ENCODE measurements at places on chromosomes 16 and 17.

GRCh38 chr16:60064026-60064425 lies 1329.9 kb upstream of the GOT2 start:
- no peak for DNase-seq

DNA sequence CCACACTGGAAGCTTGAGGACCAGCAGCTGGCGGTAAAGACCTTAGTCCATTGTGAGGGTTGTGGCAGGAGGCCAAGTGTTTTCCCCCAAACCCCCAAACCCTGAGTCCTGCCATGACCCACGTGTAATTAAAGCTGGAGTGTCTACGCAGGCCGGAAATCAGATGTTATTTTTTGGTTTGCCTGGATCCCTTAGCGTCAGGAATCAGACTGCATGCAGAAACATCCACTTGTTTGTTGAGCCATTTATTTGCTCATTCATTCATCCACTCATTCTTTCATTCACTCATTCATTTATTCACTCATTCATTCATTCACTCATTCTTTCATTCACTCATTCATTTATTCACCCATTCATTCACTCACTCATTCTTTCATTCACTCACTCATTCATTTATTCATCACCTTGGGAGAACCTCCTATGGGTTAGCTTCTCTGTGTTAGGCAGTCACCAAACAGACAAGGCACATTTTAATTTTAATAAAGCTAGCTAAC lies 313.1 kb downstream of the MAF start:
- no peak for DNase-seq

- DNase-seq = no peak
Measured at GRCh38 chr16:68297908-68298307, 12.8 kb downstream of the SLC7A6OS start.

DNA sequence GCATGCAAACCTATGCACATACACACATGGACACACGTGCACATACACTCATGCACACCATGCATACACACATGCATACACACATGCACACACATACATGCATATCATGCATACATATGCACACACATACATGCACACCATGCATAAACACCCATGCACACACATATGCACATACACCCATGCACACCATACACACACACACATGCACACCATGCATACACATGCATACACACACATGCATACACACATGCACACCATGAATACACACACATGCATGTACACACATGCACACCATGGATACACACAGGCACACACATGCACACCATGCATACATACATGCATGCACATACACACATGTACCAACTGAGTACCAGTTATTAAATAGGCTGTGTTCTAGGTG lies 543.3 kb upstream of the EEF2KMT start:
- no peak for DNase-seq

- DNase-seq = no peak
Measured at GRCh38 chr16:54579106-54579728, 292.6 kb upstream of the IRX3 start.

- no peak for DNase-seq
Measured at GRCh38 chr17:72476134-72476533, 355.3 kb downstream of the SOX9 start.

DNA sequence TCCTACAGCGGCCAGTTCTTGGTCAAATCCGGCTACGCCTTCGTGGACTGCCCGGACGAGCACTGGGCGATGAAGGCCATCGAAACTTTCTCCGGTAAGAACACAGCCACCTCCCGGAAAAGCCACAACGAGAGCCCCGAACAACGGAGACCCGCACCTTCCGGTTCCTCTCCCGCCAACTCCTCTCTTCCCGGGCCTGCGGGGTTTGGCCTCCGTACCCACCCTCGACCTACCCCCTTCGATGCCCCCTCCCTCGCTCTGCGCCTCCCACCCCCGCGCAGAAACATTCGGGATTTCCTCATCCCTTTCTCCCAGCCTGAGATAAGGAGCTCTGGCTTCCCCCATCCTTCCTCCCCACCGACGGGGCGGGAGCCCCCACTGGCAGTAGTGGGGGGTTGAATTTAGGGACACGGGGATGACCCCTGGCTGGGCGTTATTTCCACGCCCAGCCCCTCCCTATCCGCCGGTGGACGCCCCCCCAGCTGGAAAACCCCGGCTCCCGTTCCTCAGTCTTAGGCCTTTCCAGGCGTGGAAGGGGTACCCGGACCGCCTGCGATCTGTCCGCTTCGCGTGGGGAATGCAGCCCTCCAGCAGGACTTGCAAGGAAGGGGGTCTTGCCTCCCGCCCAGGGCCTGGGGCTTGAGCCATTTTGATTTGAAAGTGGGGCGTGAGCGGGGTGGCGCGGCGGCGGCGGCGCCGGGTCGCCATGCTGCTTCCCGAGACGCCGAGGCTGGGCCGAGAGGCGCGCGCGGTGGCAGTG lies 822 bp downstream of the IGF2BP1 start:
- no peak for DNase-seq

DNA sequence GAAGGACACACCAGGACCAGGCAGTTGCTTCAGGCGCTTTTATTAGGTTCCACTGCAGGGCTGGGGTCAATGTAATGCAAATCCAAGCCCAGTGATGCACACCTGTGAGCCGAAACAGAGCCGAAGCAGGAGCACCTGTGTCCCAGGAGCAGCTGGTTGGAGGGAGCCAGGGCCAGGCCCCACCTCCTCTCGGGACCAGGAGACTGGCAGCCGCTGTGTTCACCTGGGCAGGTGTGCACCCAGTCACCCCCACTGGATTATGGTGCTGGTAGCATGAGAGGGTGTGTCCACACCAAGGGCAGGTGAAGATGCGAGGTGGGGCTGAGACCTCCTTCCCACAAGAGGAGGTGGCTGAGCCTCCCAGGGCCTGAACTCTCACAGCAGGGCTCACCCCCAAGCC lies 4.7 kb upstream of the FAAP100 start:
- DNase-seq = no peak

DNA sequence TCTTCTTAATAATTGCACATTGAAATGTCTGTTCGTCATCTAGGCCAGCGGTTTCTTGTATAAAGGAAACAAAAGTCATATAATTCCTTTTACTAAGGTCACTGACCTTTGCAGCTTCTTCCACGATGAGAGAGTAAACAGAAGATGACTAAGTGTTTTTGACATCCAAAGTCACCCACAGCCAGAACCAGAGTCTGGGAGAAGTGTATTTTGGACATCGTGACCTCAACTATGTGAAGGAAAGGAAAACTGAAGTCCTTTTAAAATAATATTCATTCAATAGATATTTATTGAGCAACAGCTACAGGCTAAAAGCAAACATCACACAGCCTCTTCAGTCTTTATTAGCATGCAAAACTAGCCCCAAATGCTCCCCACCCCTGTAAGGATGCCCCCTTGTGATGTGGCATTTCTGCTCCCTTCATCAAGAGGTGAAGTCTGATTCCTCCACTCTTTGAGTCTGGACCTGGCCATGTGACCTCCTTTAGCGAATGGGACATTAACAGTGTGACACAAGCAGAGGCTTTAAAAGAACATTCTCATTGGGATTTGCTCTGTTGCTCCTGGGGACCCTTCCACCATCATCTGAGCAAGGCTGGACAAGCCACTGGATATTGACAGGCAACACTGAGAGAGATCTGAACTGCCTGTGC lies 8.1 kb upstream of the PMP22 start:
- DNase-seq = no peak

DNA sequence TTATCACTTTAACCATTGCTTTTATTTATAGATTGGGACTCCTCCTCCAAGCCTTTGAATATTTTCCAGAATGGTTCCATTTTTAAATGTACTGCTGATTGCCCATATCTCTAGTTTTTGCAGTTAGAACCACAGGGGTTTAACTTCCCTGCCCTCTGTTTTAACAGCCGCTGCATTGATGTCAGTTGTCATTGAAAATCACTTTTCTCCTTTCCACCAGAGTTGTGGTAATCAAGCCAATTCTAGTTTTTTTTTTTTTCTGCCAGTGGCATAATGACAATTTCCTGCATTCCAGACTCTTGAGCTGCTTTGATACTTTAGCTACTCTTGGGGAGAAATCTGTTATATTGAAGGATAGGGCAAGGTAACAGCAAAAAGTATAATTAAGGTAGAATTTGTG lies 91.5 kb downstream of the HS3ST4 start:
- no peak for DNase-seq

DNA sequence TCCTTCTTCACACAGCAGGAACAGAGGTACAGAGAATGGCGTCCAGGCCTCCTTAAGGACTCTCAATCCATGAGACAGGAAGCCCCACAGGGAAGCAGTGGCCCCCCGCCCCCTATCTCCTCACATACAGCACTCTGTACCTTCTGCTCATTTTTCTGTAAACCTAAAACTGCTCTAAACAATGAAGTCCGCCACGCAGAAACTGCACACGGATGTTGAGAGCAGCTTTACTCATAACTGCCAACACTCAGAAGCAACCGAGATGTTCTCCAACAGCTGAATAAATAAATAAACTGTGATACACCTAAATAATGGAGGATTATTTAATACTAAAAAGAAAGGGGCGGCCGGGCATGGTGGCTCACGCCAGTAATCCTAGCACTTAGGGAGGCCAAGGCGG lies 9.9 kb downstream of the TBC1D16 start:
- DNase-seq = no peak

DNA sequence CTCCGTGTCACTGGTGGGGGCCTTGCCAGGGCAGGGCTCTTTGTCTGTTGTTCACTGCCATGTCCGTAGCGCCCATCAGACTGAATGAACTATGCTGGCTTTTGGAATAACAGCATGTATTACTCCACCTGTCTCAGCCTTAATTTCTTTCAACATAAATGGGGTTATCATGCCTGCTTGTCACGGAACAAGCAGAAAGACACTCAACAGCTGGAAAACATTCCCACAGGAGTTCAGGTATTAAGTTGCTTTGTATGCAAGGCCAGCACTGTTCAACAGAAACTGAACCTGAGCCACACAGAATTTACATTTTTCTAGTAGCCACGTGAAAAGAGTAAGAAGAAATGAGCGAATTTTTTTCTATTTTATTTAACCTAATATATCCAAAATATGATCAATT lies 13.1 kb downstream of the PPL start:
- no peak for DNase-seq

DNA sequence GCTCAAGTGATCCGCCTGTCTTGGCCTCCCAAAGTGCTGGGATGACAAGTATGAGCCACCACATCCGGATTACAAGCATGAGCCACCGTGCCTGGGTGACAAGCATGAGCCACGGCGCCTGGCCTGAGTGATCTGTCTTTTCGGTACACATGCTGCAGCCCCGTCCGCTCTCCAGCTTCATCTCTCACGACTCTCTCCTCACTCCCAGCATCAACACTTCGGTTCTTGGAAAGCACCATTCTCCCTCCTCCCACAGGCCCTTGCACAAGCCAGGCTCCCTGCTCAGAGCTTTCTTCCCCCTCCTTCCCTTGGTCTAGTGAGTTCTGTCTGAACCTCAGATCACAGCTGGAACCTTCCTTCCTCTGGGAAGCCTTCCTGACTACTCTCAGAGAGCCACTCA lies 6.5 kb upstream of the NCBP3 start:
- DNase-seq = no peak

GRCh38 chr17:27741361-27741861 lies 58.9 kb downstream of the NOS2 start:
- DNase-seq = no peak

GRCh38 chr16:58511933-58512815 lies 3.1 kb upstream of the SETD6 start:
- peak; percentile 87 for DNase-seq

GRCh38 chr17:61306003-61306402 lies 93.6 kb upstream of the TBX2 start:
- DNase-seq = no peak

DNA sequence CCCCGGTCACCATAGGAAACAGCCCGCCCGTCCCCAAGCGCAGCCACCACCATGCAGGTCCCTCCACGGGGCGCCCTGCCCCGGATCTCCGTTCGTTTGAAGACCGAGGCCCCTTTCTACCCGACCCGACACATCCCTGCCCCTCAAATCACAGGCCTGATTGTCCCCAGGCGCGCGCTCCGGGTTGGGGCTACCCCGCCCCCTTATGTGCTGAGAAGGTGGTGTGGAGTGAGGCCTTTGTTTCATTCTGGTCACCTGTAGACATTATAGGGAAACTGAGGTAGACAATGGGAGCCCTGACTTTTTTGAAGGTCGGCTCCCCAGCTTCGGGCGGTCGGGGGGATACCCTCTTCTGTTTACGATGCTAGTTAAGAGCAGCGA lies 763 bp upstream of the ACTG1 start:
- peak; percentile 78 for DNase-seq

DNA sequence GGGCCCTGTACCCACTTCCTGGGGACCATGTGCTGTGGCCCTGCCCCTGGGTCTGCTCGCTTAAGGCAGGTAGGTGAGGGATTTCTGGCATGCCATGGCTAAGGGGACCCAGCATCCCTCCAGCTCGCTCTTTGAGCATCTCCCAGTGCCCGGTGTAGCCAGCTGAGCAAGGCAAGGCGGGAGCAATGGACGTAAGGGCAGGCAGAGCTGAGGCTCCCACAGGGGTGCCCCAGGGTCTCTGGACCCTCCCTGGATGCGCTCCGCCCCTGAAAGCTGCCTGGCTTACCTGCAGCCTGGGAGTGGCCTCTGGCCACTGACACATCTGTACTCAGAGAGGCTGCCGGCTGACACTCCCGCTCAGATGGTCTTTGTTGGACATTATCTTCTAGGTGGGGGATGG lies 189.9 kb downstream of the IRF8 start:
- DNase-seq = no peak

- DNase-seq = no peak
Measured at GRCh38 chr17:41404024-41404671, 6.7 kb upstream of the KRT31 start.

DNA sequence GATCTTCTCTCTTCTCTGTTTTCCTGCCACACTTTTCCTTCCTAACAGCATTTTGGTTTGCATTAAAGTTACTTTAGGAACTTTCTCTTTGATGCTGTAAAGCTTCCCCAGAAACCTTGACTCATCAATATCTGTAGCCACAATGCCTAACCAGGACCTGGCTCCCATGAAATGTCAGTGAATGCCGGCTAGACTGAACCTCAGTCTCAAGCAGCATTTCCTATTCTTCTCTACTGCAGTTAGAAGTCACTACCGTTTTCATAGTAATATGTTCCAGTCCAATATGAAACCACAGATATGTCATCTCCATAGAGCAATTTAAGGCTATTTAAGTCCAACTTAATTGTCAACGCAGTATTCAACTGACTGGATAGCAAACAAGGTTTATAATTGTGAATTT lies 28.9 kb downstream of the ITFG1 start:
- DNase-seq = no peak

DNA sequence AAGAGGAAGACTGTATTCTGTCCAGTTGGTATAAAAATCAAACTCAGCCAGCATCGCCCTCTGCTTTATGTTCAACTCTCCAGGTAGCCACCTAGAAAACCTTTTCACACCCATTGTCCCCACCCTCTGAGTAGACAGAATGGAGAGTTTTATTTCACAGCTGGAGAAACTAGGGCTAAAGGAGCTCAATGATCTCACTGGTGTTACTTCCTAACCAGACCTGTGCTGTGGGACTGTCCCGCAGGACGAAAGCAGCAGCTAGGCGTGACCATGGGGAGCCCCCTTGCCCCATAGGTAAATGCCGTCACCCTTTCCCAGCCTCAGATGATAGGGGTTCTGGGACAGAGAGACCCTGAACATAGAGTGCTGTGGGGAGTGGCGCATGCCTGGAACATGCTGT lies 67.7 kb downstream of the CYLD start:
- DNase-seq = no peak

- no peak for DNase-seq
Measured at GRCh38 chr17:43645765-43646481, 15.8 kb downstream of the MEOX1 start.
